Upper lobe of right lung (tissue), 1 donor: ENCODE measurements at places on chromosomes 3 and 15. TPM values are rescaled to one million over a fixed set of nuclear protein-coding genes. Genes with fewer than 3 reads are reported as not detected.

DNA sequence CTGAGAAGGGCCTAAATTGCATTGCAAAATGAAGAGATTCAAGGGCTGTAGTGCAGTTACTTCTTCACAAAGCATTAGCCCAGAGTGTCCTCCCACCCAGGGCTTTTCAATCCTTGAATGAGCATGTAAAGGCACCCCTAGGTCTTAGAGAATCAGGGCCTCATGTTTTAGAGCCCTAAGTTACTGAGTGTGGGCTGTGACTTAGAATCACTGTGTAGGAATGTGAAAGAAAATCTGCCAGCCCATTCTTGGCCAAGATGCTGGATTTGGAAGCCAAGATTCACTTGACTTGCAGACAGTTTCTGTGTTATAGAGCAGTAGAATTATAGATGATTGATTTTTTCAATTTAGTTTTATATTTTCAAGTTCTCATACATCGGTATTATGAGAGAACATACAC lies 153.2 kb downstream of the MYRIP start:
- H3K27me3 ChIP-seq: no peaks in the 10 kb centered on the region
- H3K4me1 ChIP-seq: peaks cover 17% of the 10 kb centered on the region
- DNase-seq: no peak
- H3K4me3 ChIP-seq: no peak overlapping the region

DNA sequence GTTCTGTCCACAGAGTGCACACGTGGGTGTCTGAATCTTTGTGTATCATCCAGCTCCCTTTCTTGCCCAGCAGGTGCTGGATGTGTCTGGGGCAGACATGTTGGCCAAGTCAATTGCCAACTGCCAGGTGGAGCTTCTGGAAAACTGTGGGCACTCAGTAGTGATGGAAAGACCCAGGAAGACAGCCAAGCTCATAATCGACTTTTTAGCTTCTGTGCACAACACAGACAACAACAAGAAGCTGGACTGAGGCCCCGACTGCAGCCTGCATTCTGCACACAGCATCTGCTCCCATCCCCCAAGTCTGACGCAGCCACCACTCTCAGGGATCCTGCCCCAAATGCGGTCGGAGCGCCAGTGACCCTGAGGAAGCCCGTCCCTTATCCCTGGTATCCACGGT lies 12.5 kb upstream of the RPP14 start:
- DNase-seq: no peak
- no peak overlapping the region for H3K4me3 ChIP-seq
- no peaks in the 10 kb centered on the region for H3K27me3 ChIP-seq
- H3K27ac ChIP-seq: no peak overlapping the region
- H3K36me3 ChIP-seq: peaks cover 6% of the 10 kb centered on the region

GRCh38 chr3:24389108-24390090 lies 105.3 kb downstream of the THRB start:
- no peak overlapping the region for H3K27ac ChIP-seq
- DNase-seq: no peak
- no peak overlapping the region for H3K4me3 ChIP-seq
- H3K36me3 ChIP-seq: no peaks in the 10 kb centered on the region
- H3K4me1 ChIP-seq: peaks cover 5% of the 10 kb centered on the region

DNA sequence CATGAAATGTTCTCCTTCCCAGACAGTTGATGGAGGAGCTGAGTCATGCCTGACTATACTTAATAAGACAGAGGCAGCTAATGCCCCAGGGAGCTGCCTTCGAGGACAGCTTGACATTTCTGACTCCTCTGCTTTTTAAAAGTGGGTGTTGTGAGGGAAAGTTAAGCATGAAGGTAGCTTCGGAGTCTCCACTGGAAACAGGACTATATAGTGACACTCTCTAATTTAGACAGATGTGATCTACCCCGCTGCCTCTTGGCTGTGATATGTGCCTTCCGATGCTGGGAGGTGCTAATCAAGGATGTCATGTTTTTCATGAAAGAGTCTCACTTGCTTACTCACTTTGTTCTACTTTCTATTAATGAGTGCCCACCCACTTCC lies 72.7 kb downstream of the IL1RAP start:
- peaks cover 14% of the 10 kb centered on the region for H3K4me1 ChIP-seq
- no peaks in the 10 kb centered on the region for H3K27me3 ChIP-seq
- no peak overlapping the region for H3K4me3 ChIP-seq
- no peak for DNase-seq
- H3K27ac ChIP-seq: no peak overlapping the region

DNA sequence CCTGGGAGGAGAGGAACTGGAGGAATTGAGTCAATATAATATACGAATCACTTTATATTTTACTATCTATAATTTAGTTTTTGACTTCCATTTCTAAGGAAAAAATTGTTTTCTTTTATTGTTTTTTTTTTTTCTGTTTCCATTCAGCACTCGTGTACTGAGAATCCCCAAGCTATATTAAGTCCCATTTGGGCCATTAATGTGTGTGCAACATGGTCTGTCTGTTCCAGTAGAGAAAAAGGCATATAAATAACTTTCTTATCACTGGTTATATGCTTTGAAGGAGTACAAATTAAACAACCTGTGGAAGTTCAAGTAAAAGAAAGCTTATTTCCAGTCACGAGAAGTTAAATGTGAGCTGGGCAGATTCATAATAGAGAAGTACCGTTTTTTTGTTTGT lies 498.9 kb upstream of the TPRG1 start:
- H3K36me3 ChIP-seq: no peaks in the 10 kb centered on the region
- peak overlapping the region; percentile 7 for H3K27ac ChIP-seq
- peaks cover 17% of the 10 kb centered on the region for H3K4me1 ChIP-seq
- no peaks in the 10 kb centered on the region for H3K27me3 ChIP-seq
- DNase-seq: no peak

DNA sequence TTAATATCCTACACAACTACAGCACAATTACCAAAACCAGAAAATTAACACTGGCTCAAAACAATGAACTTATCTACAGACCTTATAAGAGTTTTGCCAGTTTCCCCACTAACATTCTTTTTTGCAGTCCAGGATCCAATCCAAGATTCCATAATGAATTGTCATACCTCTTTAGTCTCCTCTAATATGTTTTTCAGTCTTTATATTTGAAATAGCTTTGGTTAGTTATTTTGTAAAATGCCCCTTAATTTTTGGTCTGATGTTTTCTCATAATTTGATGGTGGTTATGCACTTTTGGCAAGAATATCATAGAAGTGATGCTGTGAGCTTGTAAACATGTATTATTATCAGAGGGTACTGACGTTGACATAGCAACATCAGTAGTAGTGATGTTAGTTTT lies 124.3 kb downstream of the ISL2 start:
- no peak overlapping the region for H3K4me3 ChIP-seq
- H3K36me3 ChIP-seq: no peaks in the 10 kb centered on the region
- no peak for DNase-seq
- H3K4me1 ChIP-seq: no peaks in the 10 kb centered on the region
- H3K27me3 ChIP-seq: no peaks in the 10 kb centered on the region
- no peak overlapping the region for H3K27ac ChIP-seq

DNA sequence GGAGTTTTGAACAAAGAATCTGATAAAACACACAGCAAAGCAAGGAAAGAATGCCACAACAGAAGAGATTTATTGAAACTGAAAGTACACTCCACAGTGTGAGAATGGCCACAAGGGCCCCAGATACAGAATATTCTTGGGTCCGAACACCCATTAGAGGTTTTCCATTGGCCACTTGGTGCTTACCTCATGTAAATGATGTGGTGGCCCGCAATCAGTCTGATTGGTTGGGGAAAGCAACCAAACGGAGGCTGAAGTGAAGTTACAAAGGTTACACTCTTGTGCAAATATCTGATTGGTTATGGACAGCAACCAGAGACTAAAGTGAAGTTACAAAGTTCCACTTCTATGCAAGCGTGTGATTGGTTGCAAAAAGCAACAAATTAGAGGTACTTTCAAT lies 20.4 kb downstream of the NSUN3 start:
- no peak overlapping the region for H3K27ac ChIP-seq
- no peaks in the 10 kb centered on the region for H3K4me1 ChIP-seq
- DNase-seq: no peak
- no peak overlapping the region for H3K4me3 ChIP-seq
- H3K27me3 ChIP-seq: no peaks in the 10 kb centered on the region
- peaks cover 28% of the 10 kb centered on the region for H3K36me3 ChIP-seq

- no peak for DNase-seq
- no peaks in the 10 kb centered on the region for H3K4me1 ChIP-seq
- H3K27ac ChIP-seq: no peak overlapping the region
- no peaks in the 10 kb centered on the region for H3K27me3 ChIP-seq
- no peak overlapping the region for H3K4me3 ChIP-seq
Observed at GRCh38 chr3:18892047-18892446, 256.3 kb upstream of the KCNH8 start.

GRCh38 chr3:72258361-72259141 lies 473.6 kb upstream of the PROK2 start:
- H3K27ac ChIP-seq: no peak overlapping the region
- H3K36me3 ChIP-seq: no peaks in the 10 kb centered on the region
- H3K27me3 ChIP-seq: no peaks in the 10 kb centered on the region
- H3K4me1 ChIP-seq: peaks cover 18% of the 10 kb centered on the region

DNA sequence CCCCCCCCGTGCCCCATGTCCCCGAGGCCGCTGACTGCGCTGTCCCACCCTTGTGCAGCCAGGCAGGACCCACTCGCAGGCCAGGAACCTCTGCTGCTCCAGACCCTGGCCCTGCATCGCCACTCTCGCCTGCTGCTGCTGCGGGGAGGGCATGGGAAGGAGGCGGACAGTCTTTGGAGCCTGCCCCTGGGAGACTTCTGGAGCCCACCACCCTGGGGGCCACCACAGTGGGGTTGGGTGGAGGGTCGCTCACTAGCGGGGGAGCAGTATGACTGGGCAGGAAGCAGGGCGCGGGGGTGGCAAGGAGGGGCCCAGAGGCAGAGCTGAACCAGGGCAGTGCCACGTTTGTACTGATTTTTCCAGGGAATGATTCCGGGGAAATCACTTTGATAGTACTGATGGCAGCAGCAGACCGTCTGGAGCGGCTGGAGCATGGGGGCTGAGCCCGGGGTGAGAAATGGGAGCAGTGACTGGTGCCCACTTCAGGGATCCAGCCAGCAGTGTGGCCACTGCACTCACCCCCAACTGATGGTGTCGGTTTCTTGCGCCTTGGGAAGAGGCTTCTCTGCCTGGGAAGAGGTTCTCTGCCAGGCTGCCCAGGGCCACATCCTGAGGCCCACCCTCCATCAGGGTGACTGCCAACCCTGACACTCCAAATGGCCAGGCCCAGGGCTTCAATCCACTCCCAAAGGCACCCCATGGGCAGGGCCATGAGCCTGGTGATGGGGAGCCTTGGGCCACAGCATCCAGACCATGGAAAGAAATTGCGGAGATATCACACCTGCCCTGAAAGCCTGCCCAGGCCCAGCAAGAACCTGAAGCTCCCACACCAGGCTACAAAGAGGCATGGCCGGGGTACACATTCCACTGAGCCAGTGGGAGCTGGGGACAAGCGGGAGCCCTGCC lies 53.7 kb downstream of the LSAMP start:
- no peak overlapping the region for H3K4me3 ChIP-seq
- peak; percentile 57 for DNase-seq
- no peaks in the 10 kb centered on the region for H3K4me1 ChIP-seq
- H3K36me3 ChIP-seq: no peaks in the 10 kb centered on the region
- no peaks in the 10 kb centered on the region for H3K27me3 ChIP-seq

GRCh38 chr3:115692887-115693524 lies 69.7 kb downstream of the GAP43 start:
- no peaks in the 10 kb centered on the region for H3K27me3 ChIP-seq
- no peaks in the 10 kb centered on the region for H3K36me3 ChIP-seq
- no peaks in the 10 kb centered on the region for H3K4me1 ChIP-seq
- H3K4me3 ChIP-seq: no peak overlapping the region

DNA sequence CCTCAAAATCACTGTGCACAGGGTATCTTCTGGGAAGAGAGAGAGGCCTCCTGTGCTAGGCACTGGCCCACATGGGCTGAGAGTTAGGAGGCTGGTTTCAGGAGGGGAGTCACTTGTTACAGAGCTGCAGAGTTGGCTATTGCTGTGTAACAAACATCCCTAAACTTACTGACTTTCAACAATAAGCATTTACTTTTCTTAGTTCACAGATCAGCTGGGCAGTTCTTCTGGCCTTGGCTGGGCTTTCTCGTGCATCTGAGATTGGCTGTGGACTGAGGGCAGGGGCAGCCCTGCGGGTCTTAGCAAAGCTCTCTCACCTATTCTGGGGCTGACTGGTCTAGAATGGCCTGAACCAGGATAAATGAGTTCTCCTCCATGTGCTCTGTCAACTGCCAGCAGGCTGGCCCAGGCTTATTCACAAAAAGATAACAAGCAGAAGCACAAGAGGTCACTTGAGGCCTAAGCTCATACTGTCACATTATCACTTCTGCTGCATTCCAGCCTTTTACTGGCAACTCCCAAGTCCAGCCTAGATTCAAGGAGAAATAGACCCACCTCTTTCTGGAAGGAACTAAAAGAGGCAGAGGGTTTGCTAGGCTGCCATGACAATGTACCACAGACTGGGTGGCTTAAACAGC lies 17.2 kb upstream of the RBSN start:
- H3K27ac ChIP-seq: no peak overlapping the region
- no peaks in the 10 kb centered on the region for H3K4me1 ChIP-seq
- no peak for DNase-seq
- H3K27me3 ChIP-seq: no peaks in the 10 kb centered on the region
- H3K36me3 ChIP-seq: no peaks in the 10 kb centered on the region

DNA sequence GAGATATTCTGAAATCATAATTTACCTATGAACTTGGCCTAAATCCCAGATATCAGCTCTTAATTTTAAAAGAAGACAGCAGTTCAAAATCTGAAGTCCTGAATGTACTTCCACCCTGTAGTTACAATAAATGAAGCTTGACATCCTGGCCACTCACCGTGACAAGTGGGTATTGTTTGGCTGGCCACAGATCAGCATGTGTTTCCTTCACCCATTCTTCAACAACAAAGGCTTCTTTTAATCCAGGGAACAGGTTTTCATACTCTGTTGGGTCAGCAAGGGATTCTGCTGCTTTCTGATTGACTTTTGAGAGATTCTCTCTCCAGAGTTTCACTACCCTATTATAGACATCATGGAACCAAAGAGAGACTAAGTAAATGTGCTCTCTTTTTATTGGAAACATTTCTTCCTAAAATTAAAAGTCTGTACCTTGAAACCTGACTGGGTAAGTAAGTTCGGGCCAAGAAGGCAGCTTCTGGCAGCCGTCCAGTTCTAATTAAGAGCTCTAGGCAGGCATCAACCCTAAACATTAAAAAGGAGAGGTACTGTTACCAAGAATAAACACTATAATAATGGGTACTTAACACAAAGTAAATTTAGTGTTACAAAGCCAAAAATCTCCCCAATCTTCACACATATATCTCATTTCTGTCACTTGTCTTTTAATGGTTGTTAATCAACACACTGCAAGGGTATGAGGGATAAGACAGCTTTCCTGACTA lies 15.2 kb downstream of the MRPS22 start:
- no peak for DNase-seq
- no peaks in the 10 kb centered on the region for H3K4me1 ChIP-seq
- no peaks in the 10 kb centered on the region for H3K27me3 ChIP-seq

DNA sequence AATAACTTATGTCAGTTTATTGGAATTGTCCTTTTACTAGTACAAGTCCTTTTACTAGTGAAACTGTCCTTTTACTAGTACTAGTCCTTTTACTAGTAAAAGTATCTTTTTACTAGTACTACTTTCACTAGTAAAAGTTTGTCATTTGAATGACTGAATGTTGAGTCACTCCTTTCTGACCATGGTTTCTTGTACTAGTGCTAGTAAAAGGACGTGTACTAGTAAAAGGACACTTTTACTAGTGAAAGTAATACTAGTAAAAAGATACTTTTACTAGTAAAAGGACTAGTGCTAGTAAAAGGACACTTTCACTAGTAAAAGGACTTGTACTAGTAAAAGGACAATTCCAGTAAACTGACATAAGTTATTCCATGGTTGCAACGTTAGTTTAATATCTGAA lies 96.3 kb downstream of the ZMAT3 start:
- H3K27me3 ChIP-seq: no peaks in the 10 kb centered on the region
- no peak overlapping the region for H3K4me3 ChIP-seq
- H3K27ac ChIP-seq: no peak overlapping the region
- no peaks in the 10 kb centered on the region for H3K36me3 ChIP-seq

The CAMKV gene
- not detected for total RNA-seq

The CPNE9 gene
- total RNA-seq: 0.90 TPM

The ROBO2 gene
- 27.1 TPM for total RNA-seq

The CPN2 gene
- total RNA-seq: not detected
